Effector memory CD4-positive, alpha-beta T cell (primary cell): ENCODE measurements at places on chromosomes 2 and 18.

DNA sequence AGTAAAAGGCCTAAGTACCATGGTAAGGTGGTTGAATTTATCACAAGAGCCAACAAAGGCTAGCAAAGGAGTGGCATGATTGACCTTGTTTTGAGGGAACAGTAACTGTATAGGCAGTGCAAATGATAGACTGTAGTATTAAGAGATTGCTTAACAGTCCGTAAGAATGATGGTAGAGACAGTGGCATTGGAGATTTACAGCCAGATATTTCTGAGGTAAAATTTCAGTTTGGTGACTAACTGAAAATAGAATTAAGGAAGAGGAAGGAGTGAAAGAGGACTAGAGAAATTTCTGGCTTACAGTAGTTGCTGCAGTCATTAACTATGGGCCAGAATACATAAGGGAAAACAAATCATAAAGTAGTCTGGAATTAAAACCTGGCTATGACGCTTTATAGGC lies 4.4 kb upstream of the BAZ2B start:
- H3K4me3 ChIP-seq: no peak overlapping the region
- no peak overlapping the region for H3K27ac ChIP-seq
- H3K36me3 ChIP-seq: no peaks in the 10 kb centered on the region
- no peak for DNase-seq
- no peaks in the 10 kb centered on the region for H3K27me3 ChIP-seq

DNA sequence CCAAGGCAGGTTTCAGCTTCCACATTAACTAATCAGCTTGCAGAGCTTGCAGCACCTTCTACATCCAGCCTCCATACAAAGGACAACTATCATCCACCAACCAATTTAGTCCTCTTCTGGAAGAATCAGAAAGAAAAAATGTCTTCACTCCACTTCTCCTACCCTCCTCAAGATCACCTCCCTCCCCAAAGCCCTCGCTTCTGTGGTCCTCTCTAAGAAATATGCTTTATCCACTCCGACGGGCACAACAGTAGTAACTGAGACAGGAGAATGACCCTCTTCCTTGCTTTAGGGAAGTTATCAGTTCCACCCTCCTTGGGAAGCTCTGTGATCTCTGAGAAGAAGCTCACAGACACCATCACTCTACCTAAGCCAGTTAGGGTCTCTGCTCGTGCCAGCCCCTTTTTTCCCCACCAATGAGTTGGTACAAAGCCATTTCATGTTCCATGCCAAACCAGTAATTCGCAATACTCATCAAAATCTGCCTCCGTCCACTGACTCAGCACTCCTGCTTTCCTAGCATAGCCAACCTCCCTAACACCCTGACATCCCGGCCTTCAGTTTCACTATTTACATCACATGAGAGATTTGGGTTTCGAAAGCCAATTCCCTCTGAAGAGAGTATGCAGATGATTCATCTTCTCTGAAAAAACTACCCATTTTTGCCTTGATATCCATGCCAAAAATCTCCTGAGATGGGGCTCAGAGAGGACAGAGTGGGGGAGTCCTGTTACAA lies 114.1 kb upstream of the PKDCC start:
- no peaks in the 10 kb centered on the region for H3K4me1 ChIP-seq
- H3K27me3 ChIP-seq: peaks cover 3% of the 10 kb centered on the region
- DNase-seq: no peak
- no peak overlapping the region for H3K27ac ChIP-seq
- H3K4me3 ChIP-seq: no peak overlapping the region
- no peaks in the 10 kb centered on the region for H3K36me3 ChIP-seq

- H3K36me3 ChIP-seq: no peaks in the 10 kb centered on the region
- H3K27ac ChIP-seq: no peak overlapping the region
- no peaks in the 10 kb centered on the region for H3K4me1 ChIP-seq
- DNase-seq: no peak
These were observed 11.4 kb upstream of the TRAPPC8 start for GRCh38 chr18:31954349-31954748.

DNA sequence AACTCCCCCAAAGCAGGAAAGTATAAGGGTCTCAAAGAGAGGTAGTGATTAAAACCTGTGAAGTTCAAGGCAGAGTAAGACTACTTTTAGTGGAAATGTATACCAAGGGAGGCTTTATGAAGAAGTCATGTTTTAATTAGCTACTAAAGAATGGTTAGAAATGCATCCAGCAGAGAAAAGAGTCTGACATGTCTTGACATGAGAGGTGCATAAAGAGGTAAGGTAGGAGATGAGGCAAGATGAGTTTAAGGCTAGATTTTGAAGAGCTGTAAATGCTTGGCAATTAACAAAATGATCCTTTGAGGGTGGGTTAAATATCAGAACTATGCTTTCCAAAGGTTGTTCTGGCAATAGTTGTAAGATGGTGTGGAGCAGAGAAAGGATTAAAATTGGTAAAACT lies 88.7 kb upstream of the WDSUB1 start:
- no peak for DNase-seq
- H3K4me3 ChIP-seq: no peak overlapping the region
- no peak overlapping the region for H3K27ac ChIP-seq
- H3K27me3 ChIP-seq: no peaks in the 10 kb centered on the region
- peaks cover 12% of the 10 kb centered on the region for H3K36me3 ChIP-seq
- H3K4me1 ChIP-seq: no peaks in the 10 kb centered on the region

DNA sequence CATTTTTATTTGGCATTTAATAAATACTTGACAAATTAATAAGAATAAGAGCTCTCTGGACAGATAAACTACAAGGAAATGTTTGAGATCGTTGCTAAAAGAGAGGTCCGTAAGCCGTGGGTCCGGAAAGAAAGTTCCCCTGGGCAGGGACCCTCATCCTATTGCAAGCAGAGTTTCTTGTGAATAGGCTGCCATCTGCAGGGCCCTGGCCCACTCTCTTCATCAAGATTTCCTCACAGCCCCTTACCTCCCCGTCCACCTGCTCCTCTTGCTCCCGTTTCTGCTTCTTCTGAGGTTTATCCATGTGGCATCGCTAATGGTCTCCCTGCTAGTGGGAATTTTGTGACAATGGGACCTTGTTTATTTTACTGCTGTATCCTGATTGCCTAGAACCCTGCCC lies 30.1 kb upstream of the MC5R start:
- H3K4me3 ChIP-seq: no peak overlapping the region
- H3K27ac ChIP-seq: no peak overlapping the region
- DNase-seq: no peak
- H3K4me1 ChIP-seq: no peaks in the 10 kb centered on the region
- H3K27me3 ChIP-seq: no peaks in the 10 kb centered on the region

DNA sequence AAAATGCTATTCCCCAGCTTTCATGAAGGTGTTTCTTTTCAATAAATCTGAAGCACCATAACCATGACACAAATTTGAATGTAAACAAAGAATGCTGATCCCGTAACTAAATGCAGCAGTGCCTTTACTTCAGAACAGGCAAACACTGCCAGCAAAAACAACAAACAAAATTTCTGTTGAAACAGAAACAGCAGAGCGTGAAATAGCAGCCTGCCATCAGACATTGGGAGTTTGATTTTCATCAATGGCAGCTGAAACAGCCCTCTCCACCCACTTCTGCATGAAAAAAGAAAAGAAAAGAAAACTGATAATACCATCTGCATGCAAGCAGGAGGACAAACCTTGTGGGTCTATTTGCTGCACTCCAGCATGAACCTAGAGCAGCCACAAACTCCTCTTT lies 128.3 kb downstream of the CDH2 start:
- no peak for DNase-seq
- no peak overlapping the region for H3K27ac ChIP-seq
- no peak overlapping the region for H3K4me3 ChIP-seq
- no peaks in the 10 kb centered on the region for H3K27me3 ChIP-seq
- H3K4me1 ChIP-seq: no peaks in the 10 kb centered on the region
- no peaks in the 10 kb centered on the region for H3K36me3 ChIP-seq

GRCh38 chr18:77103187-77103850 lies 29.3 kb downstream of the MBP start:
- DNase-seq: no peak
- H3K27me3 ChIP-seq: no peaks in the 10 kb centered on the region
- H3K36me3 ChIP-seq: peaks cover 12% of the 10 kb centered on the region
- peaks cover 94% of the 10 kb centered on the region for H3K4me1 ChIP-seq
- H3K27ac ChIP-seq: peak overlapping the region; percentile 83

- no peaks in the 10 kb centered on the region for H3K36me3 ChIP-seq
- no peak overlapping the region for H3K27ac ChIP-seq
- no peak overlapping the region for H3K4me3 ChIP-seq
- no peaks in the 10 kb centered on the region for H3K4me1 ChIP-seq
- DNase-seq: no peak
These were observed 481.4 kb downstream of the CDH2 start for GRCh38 chr18:27695503-27695902.

GRCh38 chr2:105809097-105809473 lies 64.4 kb downstream of the NCK2 start:
- DNase-seq: no peak
- no peaks in the 10 kb centered on the region for H3K36me3 ChIP-seq
- peaks cover 58% of the 10 kb centered on the region for H3K4me1 ChIP-seq
- H3K27me3 ChIP-seq: no peaks in the 10 kb centered on the region
- peak overlapping the region; percentile 46 for H3K27ac ChIP-seq

DNA sequence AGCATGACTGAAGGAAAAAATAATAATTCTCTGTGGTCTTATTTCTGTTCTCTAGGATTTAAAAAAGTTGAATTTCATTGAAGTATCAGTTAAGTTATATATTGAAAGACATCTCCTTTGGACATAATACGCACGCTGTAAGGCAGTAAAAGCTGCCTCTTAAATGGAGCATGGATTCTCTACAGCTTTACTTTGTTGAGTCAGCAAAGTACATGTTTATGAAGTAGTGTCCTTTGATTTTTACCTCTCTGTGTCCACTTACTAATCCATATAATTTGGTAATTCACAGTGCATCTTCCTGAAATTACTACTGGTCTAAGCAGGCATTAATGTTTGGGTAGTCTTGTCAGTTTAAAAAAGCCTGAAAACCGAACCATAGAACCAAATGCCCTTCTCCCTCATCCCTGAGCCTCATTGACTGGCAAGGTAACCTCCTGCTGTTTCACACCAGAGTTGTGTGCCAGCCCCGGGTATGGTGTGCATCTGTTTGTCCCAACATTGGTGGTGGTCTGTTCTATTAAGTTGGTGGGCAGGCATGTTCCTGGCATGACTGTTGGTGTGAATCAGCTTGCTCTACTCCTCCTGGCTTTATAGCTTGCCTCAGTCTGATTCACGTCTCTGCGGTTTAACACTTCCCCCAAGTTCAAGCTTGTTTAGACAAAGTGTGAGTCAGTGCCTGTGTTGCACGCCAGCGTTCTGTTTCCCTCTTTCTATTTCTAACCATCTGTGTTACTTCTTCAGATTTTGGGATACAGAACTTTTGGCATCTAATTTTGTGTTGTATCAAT lies 71.0 kb upstream of the ITM2C start:
- H3K27ac ChIP-seq: peak overlapping the region; percentile 65
- peaks cover 39% of the 10 kb centered on the region for H3K4me1 ChIP-seq
- peaks cover 20% of the 10 kb centered on the region for H3K36me3 ChIP-seq
- H3K4me3 ChIP-seq: peak overlapping the region; percentile 13

- no peak overlapping the region for H3K4me3 ChIP-seq
- DNase-seq: peak; percentile 41
- H3K27ac ChIP-seq: no peak overlapping the region
- H3K36me3 ChIP-seq: no peaks in the 10 kb centered on the region
- peaks cover 5% of the 10 kb centered on the region for H3K4me1 ChIP-seq
These were observed 37.6 kb downstream of the SMAD7 start for GRCh38 chr18:48913201-48913600.

GRCh38 chr18:5646739-5647138 lies 102.9 kb upstream of the EPB41L3 start:
- no peak overlapping the region for H3K4me3 ChIP-seq
- H3K4me1 ChIP-seq: no peaks in the 10 kb centered on the region
- H3K27me3 ChIP-seq: no peaks in the 10 kb centered on the region

- no peak for DNase-seq
- no peak overlapping the region for H3K27ac ChIP-seq
- H3K27me3 ChIP-seq: no peaks in the 10 kb centered on the region
- peaks cover 8% of the 10 kb centered on the region for H3K36me3 ChIP-seq
- H3K4me1 ChIP-seq: no peaks in the 10 kb centered on the region
These were observed 47.6 kb upstream of the SLC30A6 start for GRCh38 chr2:32118055-32118454.

DNA sequence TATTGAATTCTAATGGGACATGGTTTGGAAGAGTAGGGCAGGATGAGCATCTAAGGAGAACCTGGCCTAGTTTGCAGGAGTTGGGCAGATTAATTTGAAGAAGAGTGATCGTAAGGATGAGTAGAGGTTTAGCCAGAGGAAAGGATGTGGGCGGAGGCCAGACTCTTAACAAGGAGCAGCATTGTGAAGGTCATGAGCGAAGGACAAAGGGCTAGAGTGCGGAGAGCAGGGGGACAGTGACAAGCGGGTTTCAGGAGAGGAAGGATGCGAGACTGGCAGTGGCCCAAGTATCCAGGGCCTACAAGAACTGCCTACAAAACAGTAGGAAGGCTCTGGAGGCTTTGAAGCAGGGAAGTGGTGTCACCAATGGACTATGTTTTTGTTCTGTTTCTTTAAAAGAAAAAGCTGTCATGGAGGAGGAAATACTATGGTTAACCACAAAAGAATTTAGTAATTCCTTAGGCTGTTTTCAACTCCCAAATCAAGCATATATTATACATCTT lies 20.1 kb downstream of the SLC66A3 start:
- DNase-seq: no peak
- no peak overlapping the region for H3K4me3 ChIP-seq
- H3K36me3 ChIP-seq: peaks cover 6% of the 10 kb centered on the region

- H3K27ac ChIP-seq: peak overlapping the region; percentile 7
- no peak for DNase-seq
- no peaks in the 10 kb centered on the region for H3K27me3 ChIP-seq
- H3K4me3 ChIP-seq: no peak overlapping the region
- H3K36me3 ChIP-seq: peaks cover 49% of the 10 kb centered on the region
These were observed 26.9 kb upstream of the CABYR start for GRCh38 chr18:24111936-24112335.

DNA sequence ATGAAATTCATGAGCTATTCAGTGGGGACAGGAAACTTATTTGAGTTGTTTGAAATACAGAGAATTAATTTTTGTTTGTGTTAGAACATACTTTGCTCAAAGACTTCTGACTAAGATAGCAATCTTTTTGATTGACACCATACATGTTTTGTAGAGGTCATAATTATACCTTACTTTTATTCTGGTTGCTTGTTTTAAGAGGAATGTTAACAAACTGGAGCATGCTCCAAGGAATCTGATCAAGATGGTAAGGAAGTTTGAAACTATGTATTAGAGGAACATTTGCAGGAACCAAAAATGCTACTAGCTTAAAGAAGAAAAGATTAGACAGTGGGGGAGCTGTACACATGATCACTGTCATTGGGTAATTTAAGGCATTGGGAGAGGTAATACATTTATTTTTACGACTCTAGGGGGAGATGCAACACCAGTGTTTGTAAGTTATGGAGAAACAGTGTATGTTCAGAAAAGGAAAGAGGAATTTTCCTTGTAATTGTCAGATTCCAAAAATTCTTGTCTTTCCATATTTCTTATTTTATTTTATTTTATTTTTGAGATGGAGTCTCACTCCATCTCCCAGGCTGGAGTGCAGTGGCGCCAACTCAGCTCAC lies 8.0 kb downstream of the AGFG1 start:
- peaks cover 3% of the 10 kb centered on the region for H3K4me1 ChIP-seq
- H3K27me3 ChIP-seq: no peaks in the 10 kb centered on the region
- DNase-seq: no peak
- H3K27ac ChIP-seq: no peak overlapping the region
- H3K4me3 ChIP-seq: no peak overlapping the region
